ENCODE measurements at places on chromosomes 11 and 22.

DNA sequence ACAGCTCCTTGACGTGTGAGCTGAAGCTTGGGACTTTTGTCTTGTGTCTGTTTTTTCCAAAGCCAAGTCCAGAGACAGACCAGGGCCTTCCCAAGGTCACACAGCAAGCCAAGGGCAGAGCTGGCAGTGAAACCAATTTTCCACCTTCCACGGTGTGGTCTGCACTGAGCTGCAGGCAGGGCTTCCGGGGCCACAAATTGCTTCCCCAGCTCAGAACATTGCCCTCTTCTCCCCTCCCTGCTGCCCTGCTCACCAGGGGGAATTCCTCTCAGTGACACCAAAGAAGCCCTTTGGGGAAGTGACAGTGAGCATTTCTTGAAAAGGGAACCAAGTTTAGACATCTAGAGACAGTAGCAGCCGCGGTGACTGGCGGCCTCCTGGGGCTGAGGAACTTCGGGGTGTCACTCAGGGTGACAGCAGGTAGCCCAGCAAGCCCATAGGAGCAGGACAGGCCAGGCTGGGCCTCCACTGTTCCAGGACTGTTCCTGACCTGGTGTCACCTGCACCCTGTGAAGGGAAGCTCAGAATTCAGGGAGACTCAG is 9.2 kb downstream of the FXYD2 start:
- H3K36me3 ChIP-seq = no peaks in the 10 kb centered on the region
- peak; percentile 88 for DNase-seq
- H3K4me1 ChIP-seq = peaks cover 56% of the 10 kb centered on the region

DNA sequence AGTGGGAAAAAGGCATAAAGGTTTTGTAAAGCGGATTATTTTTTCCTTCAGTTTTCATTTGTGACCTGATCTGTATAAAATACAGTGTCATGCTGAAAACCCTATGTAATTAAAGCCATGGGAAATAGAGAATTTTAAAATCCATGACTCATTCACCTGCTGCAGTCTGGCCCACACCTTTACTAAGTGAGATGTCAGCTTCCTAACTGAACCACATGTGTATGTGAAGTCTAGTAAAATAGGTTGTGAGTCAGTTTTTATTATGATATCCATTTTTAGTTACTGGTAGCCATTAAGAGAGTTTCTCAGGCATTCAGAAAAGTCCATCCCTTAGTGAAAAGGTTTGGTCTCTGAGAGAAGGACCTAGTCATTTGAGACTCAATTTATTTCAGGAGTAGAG is 60.9 kb downstream of the TRIM44 start:
- peaks cover 27% of the 10 kb centered on the region for H3K36me3 ChIP-seq
- H3K27me3 ChIP-seq = no peaks in the 10 kb centered on the region
- no peak for DNase-seq
- H3K4me1 ChIP-seq = peaks cover 15% of the 10 kb centered on the region
- no peak overlapping the region for H3K4me3 ChIP-seq
- H3K27ac ChIP-seq = no peak overlapping the region

- no peak for DNase-seq
- H3K4me1 ChIP-seq = no peaks in the 10 kb centered on the region
- peaks cover 4% of the 10 kb centered on the region for H3K27me3 ChIP-seq
- no peaks in the 10 kb centered on the region for H3K36me3 ChIP-seq
- no peak overlapping the region for H3K4me3 ChIP-seq
Measured at GRCh38 chr11:105705786-105706530, 96.1 kb downstream of the GRIA4 start.

DNA sequence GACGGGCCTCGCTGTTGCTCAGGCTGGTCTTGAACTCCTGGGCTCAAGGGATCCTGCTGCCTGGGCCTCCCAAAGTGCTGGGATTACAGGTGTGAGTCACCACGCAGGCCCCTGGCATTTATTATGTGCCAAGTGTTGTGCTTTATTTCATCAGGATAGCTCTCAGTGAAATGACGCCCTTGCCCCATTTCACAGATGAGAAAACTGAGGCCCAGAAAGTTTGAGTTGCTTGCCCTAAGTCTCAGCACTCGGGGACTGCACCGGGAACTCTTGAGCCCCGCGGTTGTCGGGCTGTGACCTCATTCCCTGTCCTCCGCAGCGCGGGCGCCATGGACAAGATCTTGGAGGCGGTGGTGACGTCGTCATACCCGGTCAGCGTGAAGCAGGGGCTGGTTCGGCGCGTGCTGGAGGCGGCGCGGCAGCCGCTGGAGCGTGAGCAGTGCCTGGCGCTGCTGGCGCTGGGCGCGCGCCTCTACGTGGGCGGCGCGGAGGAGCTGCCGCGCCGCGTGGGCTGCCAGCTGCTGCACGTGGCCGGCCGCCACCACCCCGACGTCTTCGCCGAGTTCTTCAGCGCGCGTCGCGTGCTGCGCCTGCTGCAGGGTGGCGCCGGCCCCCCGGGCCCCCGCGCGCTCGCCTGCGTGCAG is 7.3 kb downstream of the USP35 start:
- H3K27me3 ChIP-seq = no peaks in the 10 kb centered on the region
- DNase-seq = no peak
- peaks cover 29% of the 10 kb centered on the region for H3K4me1 ChIP-seq
- no peak overlapping the region for H3K27ac ChIP-seq

GRCh38 chr11:73951797-73952196 is 971 bp downstream of the DNAJB13 start:
- H3K27ac ChIP-seq = no peak overlapping the region
- no peak for DNase-seq
- H3K27me3 ChIP-seq = peaks cover 6% of the 10 kb centered on the region
- H3K36me3 ChIP-seq = no peaks in the 10 kb centered on the region
- H3K4me1 ChIP-seq = peaks cover 1% of the 10 kb centered on the region

- no peak overlapping the region for H3K27ac ChIP-seq
- H3K4me3 ChIP-seq = no peak overlapping the region
- no peaks in the 10 kb centered on the region for H3K36me3 ChIP-seq
- no peaks in the 10 kb centered on the region for H3K4me1 ChIP-seq
- DNase-seq = no peak
Measured at GRCh38 chr11:126943316-126943715, 57.3 kb downstream of the KIRREL3 start.

GRCh38 chr11:36141196-36141953 is 147.8 kb downstream of the COMMD9 start:
- no peaks in the 10 kb centered on the region for H3K4me1 ChIP-seq
- no peak for DNase-seq
- no peak overlapping the region for H3K27ac ChIP-seq
- H3K27me3 ChIP-seq = peaks cover 1% of the 10 kb centered on the region
- H3K4me3 ChIP-seq = no peak overlapping the region

GRCh38 chr11:45502226-45502545 is 163.2 kb downstream of the CHST1 start:
- no peaks in the 10 kb centered on the region for H3K36me3 ChIP-seq
- DNase-seq = no peak
- H3K4me1 ChIP-seq = no peaks in the 10 kb centered on the region

- no peaks in the 10 kb centered on the region for H3K36me3 ChIP-seq
- H3K27ac ChIP-seq = no peak overlapping the region
- H3K27me3 ChIP-seq = no peaks in the 10 kb centered on the region
- DNase-seq = no peak
Measured at GRCh38 chr11:113286509-113287497, 27.6 kb upstream of the TTC12 start.
